Fibroblast of skin of left quadriceps (primary cell): ENCODE measurements at places on chromosomes 13 and 19.

DNA sequence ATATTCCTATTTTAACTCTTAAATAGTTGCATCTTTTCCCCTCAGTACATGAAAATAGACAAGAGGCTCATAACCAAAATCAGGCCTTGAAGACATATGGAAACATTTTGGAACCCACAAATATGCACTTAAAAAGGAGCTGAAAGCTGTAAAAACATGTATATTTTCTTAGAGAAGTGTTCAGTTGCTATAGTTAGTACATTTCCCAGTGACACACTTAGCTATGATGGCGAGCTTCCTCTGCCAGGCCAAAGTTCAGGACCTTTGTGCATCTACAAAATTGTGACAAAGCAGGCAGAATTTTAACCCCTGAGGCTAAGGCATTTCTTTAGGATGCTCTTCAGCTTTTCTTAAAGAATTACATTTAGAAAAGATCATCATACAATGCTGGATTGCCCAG lies 54.5 kb downstream of the RCBTB2 start:
- peak; percentile 55 for DNase-seq

GRCh38 chr19:39843919-39844793 lies 2.0 kb downstream of the FBL start:
- DNase-seq = no peak

DNA sequence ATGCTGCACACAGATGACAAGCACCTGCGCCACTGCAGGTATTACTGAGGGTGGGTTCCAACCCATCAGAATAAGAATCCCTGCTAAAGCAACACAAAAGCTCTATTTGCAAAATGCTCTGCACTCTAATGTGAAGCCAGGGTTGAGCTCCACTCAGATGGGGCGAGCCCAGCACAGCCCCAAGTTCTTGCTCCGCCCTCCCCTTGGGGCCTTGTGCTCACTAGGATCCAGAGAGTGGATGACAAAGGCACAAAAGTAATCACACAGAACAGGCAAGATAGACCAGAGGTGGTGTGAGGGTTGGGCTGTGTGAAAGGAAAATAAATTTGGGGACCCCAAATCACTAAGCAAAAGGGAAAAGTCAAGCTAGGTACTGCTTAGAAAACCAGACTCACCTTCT lies 8.2 kb upstream of the ZNF611 start:
- no peak for DNase-seq

DNA sequence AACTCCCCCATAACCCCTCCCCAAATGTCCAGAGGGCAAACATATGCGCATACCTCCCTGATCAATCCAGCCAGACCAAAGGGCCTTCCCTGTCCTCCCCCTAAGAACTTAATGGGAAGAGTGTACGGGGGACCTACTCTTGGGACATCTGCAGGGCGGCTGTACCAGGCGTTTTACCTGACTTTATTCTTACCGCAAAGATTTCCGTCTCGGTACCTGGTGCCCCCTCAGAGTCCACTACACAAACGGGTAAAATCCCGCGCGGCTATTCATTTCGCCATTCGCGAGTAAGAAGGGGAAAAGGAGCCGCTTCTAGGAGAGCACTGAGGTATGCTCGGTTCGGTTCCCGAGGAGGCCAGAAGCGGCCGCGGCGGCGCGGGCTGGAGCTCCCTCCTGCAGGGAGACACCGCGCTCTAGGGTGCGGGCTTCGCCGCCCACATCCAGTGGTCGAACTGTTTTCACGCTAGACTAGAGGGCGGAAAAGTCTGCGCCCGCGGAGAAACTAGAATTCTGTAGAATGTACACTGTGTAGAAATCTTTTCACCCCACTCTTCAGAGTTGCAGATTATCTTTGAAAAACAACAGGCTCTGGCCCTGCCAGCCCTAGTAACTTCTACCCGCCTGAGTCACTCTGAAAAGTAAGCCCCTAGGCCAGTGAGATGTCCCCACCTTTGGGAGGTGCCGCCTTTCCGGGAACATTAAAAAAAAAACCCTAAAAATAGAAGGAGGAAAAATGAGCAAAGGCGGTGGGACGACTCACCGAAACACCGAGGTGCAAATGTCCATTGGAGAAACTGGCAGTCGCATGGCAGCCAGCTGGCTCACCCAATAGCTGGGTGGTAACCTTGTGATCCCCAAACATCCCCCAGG lies 3.8 kb upstream of the TSHZ3 start:
- no peak for DNase-seq

DNA sequence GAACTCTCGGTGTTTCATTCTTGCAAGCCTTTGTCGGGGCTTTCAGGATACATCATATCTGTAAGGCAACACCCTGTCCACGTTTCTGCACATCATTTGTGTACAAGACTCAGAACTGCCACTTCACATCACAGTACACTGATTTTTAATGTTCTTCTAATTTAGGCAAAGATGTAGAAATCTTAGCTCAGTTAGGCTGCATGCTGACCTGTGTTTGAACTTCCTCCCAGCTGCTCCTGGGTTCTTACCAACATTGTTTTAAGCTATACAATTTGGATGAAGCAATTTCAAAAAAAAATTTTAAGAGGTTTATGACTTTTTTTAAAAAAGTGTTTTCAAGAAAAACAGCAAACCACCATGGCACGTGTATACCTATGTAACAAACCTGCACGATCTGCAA lies 1047.9 kb upstream of the SLC10A2 start:
- DNase-seq = no peak

GRCh38 chr13:75279834-75280369 lies 202.1 kb downstream of the TBC1D4 start:
- no peak for DNase-seq

DNA sequence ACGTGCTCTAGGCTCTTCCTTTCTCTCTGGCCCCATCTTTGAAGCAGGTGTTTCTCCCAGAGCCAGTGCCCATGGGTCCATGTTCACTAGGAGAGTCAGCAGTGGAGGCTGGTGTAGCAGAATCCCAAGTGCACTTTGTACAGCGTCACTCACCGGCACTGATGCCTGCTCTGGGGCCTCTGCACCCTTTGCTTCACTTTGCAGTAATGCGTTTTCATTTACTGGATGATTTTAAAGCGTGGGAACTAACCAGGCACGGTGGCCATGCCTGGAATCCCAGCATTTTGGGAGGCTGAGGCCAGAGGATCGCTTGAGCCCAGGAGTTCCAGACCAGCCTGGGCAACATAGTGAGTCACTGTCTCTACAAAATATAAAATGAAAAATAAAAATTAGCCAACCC lies 30.7 kb downstream of the SLC25A42 start:
- DNase-seq = no peak

GRCh38 chr13:33323801-33324510 lies 38.4 kb upstream of the STARD13 start:
- DNase-seq = no peak

GRCh38 chr19:3397266-3398022 lies 31.1 kb downstream of the NFIC start:
- DNase-seq = no peak

DNA sequence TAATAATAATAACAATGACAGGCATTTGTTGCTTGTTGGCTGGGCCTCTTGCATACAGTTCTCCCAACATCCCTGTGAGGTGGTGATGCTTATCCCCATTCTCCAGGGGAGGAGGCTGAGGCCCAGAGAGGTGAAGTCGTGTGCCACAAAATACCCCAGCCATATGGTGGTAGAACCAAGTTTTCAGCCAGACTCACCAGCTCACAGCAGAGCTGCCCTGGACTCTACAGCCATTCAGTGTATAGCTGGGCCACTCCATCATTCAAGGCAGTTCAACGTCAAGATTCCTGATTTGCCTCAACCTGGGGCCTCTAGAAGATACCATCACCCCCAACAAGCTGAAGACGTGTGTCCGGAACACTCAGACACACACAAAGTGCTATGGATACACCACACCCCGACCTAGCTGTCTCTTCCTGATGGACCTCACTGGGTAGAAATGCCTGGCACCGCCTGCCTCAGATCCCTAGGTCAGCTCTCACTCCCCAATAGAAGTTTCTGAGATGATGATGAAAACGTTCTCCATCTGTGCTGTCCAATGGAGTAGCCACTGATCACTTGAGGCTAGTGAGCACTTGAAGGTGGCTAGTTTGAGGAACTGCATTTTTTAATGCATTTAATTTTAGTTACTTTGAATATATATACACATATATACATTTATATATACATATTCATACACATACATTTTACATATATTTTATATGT lies 4.3 kb upstream of the CEACAM19 start:
- no peak for DNase-seq

- peak; percentile 54 for DNase-seq
Measured at GRCh38 chr13:42873081-42873480, 91.7 kb downstream of the FAM216B start.

DNA sequence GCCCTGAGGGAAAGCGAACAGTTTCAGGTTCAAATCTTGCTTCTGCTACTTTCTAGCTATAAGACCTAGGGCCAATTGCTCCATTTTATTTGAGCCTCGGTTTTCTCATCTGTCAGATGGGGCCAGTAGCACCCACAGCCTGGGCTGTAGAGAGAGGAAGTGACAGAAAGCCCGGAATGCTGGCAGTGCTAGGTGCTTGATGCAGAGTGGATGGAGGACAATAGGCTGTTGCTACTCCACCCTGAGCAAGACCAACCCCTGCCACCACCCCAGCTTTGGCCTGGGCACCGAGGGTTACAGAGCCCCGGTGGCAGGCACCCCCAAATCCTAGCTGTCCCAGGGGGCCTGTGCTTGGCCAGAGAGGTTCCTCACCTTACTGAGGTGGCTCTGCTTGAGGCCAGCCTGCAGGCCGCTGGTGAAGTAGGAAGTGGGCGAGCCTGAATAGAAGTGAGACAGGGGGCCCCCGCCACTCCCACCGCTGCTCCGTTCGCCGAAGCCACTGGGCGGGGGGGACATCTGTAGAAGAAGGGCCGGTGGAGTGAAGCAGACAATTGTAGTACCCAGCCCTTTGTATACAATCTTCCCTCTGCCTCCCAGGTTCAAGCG lies 2.1 kb upstream of the FDX2 start:
- DNase-seq = no peak

DNA sequence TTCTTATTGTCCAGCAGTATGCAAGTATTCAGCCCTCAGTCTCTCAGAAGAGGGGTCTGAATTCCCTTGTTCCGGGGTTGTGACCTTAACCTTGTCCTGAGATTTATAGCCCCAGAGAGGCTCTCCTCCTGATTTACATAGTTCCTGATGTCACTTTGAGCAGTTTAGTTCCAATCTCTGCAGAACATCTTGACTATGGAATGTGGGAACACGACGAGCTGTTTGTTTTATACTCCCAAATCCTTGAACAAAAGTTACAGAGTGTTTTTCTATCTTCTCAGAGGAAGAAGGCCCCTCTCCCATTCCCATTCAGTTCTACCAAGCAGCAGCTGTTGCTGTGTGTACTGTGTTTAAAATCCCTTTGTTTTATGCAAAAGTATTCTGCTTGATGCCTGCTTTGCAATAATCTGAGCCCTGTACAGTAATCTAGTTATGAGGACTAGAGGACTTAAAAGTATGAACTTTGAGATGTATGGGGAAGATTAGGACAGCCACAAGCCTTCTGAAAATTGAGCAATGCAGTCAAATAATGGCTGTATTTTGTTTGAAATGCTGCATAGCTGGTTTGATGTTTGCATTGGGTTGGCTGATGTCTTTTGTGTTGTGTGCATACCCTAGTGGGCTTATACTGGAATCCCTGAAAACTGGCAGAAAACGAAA lies 74.7 kb downstream of the KL start:
- DNase-seq = no peak

- DNase-seq = no peak
Measured at GRCh38 chr13:99953138-99953755, 18.3 kb downstream of the ZIC5 start.

GRCh38 chr19:38763795-38764220 lies 9.5 kb downstream of the LGALS7 start:
- no peak for DNase-seq

- no peak for DNase-seq
Measured at GRCh38 chr19:49771674-49772139, 4.9 kb downstream of the AP2A1 start.

- peak; percentile 12 for DNase-seq
Measured at GRCh38 chr13:73403355-73404120, 344.7 kb downstream of the KLF5 start.

DNA sequence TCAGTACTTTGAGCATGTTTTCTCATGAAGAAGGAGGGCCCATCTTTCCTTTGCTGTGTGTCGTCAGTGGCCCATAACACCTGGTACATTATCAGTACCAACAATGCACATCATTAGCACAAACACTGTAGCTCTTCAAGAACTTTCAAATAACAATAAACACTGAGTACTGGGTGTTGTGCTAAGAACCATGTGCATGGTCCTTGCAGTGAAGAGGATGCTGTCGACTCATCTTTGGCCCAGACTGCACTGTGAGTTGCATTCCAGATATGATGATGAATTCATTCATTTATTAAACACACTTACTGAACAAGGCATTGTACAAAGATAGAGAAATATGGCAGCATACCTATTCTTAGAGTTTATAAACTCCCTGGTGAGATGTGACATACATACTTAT lies 55.8 kb downstream of the FLT3 start:
- DNase-seq = no peak

DNA sequence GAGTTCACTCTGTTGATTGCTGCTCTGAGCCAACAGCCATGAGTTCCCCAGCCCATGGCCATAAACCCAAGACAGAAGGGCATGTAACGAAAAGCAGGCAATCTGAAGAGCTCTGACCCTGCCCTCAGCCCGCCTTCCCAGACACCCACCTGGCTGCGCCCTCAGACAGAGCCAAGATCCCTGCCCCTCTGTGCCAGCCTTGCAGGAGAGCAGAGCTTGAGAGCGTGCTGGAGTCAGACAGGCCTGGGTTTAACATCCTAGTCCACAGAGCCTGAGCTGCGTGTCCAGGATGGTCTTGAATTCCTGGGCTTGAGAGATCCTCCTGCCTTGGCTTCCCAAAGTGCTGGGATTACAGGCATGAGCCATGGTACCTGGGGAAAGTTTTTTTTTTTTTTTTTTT lies 19.0 kb upstream of the EMC10 start:
- no peak for DNase-seq

DNA sequence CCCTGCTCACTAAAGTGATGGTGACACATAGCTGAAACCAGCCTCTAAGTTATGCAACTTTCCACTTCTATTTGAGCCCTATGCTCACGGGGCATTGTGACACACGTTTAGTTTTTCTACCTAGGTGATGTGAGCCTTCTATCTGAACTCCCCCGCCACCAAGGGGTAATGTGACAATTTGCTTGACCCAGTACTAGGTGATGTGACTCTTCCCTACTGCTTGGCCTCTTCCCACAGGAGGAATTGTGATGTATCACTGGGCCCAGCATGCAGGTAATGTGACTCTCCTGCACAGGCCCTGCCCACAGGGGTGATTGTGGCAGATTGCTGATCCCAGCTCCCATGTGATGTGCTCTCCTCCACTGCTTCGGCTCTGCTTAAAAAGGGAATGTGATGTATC lies 42.7 kb upstream of the ZNF43 start:
- DNase-seq = no peak

GRCh38 chr19:33385956-33386355 lies 12.4 kb downstream of the CEBPG start:
- no peak for DNase-seq
